Left renal cortex interstitium (tissue), 4 donors: ENCODE measurements at places on chromosomes 16 and 17.
A peak's percentile ranks its signal among the peaks of the same experiment; 100 is the strongest.

DNA sequence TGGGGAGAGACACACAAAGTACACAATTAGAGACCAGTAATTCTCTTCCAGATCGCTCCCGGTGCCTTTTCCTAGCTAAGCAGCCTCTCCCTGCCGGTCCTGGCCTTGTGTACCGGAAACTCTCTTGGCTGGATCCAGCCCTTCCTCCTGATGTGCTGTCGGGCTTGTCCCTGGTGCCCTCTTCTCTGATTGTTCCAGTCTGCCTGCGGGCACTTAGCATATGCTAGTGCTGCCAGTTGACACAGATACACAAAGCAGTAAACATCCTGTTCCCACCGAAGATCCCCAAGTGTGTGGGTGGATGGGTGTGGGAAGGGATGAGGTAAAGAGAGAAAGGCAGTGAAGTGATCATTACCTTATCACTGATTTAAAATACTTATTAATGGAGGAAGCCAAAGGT lies 9.7 kb downstream of the HS3ST3B1 start:
- no peak for DNase-seq

DNA sequence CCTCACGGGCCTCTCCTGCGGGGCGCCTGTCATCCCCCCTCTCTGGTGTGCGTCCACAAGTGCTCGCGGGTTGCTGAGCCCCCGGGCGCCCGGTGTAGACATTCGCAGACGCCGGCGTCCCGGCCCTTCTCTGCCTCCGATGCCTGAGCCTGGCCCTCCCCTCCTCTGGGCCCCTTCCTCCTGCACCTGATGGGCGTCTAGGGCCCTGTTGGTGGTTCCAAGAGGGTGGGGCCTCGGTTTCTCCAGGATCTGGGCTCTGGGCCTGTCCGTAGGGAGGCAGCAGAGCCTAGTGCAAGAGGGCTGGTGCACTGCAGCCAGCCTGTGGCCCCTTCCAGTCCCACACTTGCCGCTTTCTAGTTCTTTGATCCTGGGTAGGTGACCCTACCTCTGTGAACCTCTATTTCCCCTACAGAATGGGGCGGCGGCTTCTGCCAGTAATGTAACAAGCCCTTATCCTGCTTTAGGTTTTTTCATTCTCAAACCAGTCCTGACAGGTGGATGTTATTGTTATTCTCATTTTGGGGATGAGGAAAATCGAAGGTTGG lies 623 bp downstream of the E4F1 start:
- DNase-seq, result no peak

- no peak for DNase-seq
These were observed 45.4 kb downstream of the HNF1B start for GRCh38 chr17:37699285-37699973.

- DNase-seq, result no peak
These were observed 3.7 kb upstream of the UNC13D start for GRCh38 chr17:75847614-75848522.

- no peak for DNase-seq
These were observed 5.3 kb upstream of the ZNF689 start for GRCh38 chr16:30615358-30616091.

DNA sequence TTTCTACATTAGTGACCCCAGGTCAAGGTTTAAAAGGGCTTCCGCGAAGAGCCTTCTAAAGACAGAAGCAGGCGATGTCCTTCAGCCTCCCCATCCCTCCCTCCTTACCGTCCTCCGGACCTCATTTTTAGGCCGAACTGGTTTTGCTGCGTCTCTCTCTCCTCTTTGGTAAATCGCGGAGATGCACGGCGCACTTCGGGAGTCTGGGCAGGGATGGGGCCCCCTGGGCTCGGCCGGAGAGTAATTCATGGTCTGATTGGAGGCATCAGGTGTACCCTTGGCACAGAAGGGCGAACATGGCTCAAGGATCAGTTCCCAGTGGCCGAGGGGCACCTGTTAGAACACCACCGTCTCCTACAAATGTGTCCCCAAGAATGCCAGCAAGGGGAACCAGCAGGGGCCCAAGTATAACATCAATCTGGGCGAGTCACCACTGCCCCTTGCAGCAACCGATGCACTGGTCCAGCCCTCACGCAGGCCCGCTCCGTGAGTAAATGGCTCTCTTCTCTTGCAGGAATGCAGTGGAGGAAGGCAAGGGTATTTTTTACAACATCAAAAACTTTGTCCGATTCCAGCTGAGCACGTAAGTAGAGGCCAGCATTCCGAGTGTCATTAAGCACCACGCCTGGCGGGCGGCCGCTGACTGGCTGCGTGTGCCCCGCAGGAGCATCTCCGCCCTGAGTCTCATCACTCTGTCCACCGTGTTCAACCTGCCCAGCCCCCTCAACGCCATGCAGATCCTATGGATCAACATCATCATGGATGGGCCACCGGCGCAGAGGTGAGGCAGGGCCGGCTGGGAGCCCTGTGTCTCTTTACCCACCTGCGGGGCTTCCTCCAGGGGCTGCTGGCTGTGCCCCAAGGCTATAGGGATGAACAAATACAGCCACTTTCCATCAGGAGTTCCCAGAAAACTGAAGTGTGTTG lies 45.6 kb downstream of the MEAK7 start:
- DNase-seq, result no peak

DNA sequence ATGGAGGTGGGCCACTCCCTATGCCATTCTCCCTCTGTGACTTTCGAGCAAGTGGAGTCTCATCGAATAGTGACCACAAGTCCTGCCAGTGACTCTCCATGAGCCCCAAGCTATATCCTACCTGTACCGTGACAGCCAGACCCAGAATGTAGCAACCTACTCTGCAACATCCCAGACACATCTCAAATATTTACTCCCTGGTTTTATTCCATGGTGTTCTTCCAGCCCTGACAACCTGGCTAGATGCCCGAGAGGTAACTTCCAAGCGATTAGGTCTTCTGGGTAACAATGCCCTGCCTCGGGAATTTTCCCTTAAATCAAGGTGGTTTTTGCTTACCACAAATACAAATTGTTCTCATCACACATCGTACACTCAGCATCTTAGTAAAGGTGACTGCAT lies 211.7 kb downstream of the ZFHX3 start:
- no peak for DNase-seq

DNA sequence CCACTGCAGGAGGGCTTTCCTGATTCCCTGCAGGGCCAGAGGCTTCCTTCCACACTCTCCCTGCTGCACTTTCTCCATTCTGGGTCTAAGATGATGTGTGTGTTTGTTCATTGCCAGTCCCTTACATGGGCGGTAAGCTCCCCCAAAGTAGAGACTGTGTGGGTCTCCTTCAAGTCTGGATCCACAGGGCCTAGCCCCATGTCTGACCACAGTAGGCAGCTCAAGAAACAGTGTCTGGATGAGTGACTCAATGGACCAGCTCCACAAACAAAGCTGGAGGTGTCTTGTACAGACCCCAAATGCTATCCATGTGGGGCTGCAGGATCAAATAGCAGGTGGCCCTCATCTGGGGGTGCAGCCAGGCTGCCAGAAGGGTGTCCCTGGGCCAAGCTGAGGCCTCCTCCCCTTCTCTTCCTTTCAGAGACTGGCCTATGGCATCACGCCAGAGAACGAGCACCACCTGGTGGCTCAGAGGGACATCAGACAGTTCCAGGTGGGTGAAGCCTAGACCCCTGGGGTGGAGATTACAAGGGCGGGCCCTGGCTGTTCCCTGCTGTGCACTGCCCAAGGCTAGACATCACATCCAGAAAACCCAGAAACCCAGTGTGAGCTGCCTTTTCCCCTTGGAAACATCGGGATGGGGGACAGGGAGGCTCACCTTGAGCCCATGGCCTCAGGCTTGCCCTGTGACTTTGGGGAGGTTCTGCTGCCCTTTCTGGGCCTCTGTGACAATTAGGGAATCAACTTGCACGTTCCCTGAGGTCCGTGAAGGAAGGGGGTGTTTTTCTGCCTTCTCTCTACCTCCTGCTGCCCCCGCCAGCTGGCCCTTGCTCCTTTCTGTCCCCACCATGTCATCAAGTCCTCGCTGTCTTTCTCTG lies 45.9 kb downstream of the SLC6A2 start:
- DNase-seq, result peak; percentile 31

- no peak for DNase-seq
These were observed 37.1 kb downstream of the OR1D5 start for GRCh38 chr17:3026125-3026855.

DNA sequence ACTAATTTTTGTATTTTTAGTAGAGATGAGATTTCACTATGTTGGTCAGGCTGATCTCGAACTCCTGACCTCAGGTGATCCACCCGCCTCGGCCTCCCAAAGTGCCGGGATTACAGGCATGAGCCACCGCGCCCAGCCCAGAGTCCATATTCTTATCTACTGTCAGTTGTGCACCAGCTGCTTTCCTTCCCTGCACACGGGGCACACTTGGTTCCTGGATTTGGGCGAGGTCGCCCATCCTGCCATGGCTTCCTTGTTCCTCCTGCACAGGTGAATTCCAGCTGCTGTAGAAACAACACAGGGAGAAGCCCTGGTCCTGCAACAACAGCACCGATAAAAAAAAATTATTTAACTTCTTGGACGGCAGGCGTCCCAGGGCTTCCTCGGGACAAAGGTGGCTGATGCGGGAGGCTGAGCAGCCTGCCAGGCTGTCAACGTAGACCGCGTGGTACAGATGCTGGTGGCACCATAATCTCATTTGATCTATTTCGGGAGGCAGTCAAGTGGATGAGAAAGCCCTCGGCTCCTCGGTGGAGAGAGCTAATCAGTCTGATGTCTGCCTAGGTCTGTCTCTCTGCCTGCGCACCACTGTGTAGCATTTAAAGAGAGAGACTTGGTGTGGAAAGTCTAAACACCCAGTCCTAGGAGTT lies 19.1 kb downstream of the RGS9 start:
- DNase-seq, result no peak

GRCh38 chr16:80752541-80752940 lies 51.9 kb downstream of the CDYL2 start:
- DNase-seq, result no peak

DNA sequence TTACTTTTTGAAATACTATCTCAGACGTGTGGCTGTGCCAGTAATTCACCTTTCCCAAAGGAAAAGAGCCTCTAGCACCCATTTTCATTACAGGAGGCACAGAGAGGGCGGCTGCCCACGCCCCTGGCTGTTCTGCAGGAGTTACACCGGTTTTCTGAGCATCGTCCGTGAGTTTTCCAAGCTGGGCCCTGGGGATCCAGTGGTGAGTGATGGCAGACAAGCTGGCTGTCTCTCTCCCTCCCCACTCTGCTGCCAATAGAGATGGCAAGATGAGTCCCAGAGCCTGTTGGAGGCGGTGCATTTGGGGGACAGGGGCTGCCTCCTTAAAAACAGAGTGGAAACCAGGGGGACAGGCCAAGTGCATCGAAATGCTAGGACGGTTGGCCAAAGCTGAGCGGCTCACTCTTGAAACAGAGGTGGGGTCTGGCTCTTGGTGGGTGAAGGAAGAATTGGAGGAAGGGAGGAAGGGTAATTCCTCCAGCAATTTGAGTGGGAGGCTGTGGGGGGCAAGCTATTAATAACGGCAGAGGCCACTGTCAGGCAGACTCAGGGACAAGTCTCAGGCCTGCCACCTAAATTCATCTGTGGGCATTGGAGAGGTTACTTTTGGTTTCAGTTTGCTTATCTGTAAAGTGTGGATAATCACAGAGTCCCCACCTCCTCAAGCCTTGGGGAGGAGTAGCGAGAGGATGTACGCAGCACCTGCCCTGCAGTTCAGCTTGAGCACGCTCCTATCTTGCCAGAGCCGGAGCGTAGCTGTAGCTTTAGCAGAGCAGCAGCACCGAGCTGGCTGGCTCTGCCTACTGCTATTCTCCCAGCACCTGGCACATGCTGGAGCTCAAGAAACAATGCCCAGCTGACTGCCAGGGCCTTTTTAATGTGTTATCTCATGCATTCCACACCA lies 7.5 kb upstream of the NOS2 start:
- no peak for DNase-seq

DNA sequence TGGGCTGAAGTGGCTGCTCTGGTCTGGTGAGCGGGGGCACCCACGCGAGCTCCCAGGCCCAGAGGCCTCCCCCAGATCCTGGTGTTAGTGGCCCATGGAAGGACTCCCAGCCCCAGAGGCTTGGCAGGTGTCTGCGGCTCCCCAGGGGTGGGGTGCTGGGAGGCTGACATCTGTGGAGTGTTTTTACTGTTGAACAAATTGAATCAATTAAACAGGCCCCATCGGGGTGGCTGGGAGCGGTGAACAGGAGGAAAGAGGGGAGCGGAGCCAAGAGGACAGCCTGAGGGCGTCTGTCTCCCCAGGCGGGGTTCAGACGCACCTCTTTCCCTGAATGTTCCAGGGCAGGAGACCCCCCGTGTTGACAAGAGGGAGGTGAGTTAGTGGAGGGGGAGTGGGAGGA lies 29.9 kb downstream of the ACTG1 start:
- no peak for DNase-seq

- DNase-seq, result no peak
These were observed 29.9 kb upstream of the LHX1 start for GRCh38 chr17:36907407-36907806.

DNA sequence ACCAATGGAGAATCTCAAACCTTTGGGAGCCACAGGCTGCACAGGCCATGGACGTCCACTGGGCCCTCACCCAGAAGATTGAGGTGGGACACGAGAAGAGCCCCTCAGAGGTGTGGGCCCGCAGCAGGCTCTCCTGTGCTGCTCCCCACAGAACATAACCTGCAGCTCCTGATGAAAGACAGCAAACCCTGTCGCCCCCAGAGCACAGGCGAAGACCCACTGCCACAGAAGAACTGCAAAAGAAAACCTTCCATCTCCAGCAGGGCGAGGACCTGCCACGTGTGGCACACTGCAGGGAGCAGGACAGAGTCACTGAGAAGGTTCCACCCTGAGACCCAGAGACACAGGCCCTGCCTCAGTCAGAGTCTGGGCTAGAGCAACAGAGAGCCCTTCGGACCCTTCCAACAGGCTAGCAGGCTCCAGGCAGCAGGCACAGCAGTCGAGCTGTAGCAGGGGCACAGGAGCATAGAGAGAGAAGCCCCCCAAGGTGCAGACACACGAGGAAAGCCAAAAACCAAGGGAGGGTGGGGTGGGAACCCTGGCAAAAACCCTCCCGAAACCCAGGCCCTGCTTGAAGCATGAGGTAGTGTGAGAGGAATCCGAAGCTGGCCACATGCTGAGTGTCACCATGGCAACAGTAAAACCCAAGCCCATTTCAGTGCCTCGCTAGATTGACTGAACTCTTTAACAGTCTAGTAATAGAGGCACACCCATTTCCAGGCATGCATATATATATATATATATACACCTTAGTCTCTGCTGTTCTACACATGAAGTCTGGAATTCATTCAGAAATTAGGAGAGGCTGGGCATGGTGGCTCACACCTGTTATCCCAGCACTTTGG lies 60.0 kb upstream of the CHMP6 start:
- DNase-seq, result no peak

DNA sequence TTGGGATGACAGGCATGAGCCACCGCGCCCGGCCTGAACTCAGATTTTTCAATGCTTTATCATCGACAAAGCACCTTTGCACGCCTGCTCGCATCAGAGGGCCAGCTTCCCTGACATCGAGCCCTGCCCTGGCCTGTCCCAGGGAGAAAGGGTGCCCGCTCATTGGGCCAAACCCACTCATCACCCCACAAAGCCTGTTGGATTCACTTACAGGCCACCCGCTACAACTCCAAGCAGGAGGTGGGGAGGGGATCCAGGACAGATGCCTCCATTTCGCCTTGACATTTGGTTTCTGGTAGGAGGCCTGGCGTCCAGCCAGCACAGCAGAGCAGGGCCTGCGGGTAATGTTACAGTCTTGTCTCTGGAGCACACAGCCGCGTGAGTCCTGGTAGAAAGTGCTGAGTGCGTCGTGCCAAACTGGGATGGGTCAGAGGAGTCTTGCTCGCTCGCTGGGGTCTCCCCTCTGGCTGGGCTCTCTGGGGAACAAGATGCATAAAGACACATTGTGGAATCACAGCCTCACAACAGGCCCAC lies 19.8 kb downstream of the SMTNL2 start:
- no peak for DNase-seq
